ENCODE measurements at places on chromosomes 1 and 21.

DNA sequence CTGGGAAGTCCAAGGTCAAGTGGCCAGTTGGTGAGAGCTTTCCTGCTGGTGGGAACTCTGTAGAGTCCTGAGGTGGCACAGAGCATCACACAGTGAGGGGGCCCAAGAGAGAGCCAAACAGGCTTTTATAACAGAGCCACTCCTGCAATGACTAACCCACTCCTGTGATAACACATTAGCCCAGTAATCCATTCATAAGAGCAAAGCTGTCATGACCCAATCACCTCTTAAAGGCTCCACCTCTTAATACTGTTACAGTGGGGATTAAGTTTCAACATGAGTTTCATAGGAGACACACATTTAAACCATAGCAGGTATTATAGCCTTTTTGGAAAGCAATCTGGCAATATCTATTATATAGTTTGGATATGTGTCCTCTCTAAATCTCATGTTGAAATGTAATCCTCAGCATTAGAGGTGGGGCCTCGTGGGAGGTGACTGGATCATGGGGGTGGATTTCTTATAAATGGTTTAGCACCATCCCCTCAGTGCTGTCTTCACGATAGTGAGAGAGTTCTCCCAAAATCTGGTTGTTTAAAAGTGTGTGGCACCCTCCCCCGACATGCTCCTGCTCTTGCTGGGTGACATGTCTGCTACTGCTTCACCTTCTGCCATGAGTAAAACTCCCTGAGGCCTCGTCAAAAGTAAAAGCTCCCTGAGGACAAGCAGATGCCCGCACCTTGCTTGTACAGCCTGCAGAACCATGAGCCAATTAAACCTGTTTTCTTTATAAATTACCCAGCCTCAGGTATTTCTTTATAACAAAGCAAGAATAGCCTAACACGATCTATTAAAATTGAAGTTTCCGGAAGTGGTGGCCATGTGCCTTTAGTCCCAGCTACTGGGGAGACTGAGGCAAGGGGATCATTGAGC lies 64.5 kb downstream of the CD58 start:
- no peak for DNase-seq

GRCh38 chr1:162310337-162310736 lies 66.3 kb downstream of the SPATA46 start:
- DNase-seq, result no peak

DNA sequence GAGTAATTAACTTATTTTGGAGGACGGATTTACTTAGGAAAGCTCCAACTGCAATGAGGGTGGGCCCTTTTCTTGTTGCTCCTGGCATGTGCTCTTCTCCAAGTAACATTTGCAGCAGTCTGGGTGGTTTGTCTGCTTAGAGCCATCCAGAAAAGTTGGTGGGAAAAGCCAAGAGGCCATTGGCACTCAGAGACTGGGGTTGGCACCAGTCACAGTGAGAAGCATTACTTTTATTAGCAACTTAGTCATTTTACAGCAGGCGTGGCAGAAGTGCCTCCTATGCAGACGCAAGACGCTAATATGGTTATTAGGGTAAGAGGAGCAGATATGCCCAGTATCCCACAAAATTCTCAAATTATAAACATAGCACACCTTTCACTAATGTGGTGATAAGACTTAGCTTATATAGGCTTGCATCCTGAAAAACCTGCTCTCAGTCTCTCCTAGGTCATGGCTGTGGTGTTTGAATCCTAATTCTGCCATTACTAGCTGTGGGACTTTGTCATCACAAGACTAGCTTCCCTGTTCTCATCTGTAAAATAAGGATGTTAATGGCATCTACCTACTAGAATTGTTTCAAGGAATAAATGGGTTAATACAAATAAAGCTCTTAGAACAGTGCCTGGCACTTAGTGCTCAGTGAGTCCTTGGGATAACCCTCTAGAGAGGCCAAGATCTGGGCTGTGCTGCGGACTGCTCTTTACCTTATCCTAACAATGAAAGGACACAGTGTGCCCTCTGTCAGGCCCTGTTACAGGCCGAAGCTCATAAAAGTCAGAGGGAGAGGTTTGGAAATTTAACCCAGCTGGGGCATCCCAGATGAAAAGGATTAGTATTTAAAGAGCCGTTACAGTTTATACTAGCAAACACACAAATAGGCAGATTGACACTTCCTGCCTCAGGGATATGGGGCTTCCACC lies 154.6 kb downstream of the ROR1 start:
- DNase-seq, result no peak

- DNase-seq, result no peak
These were observed 93.0 kb downstream of the CLIC6 start for GRCh38 chr21:34761758-34762330.

DNA sequence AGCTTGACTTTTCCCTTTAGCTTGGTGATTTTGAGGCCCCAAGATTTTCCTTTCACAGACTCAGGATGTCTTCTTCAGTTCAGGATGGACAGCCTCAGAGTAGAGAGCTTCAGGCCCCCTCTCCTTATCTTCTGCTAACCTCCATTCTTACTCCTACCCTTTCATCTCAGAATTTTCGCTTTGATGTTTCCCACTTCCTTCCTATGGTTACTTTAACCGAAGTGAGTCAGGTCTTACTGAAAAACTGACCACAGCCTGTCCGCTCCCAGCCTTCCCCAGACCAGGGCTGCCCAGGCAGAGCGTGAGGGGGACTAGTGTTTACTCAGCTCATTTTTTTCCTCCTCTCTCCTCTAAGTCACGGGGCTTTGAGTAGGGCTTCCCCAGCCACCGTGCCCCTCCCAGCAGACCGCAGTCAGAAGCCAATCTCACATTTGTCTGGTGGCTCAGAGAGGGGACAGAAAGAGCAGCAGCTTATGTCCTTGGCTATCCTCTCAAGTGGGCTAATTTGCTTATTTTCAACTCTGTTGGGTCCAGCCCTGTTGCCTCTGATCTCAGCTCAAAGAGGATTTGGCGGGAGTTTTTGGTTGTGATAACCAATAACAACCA lies 4.2 kb upstream of the IL19 start:
- DNase-seq, result no peak

DNA sequence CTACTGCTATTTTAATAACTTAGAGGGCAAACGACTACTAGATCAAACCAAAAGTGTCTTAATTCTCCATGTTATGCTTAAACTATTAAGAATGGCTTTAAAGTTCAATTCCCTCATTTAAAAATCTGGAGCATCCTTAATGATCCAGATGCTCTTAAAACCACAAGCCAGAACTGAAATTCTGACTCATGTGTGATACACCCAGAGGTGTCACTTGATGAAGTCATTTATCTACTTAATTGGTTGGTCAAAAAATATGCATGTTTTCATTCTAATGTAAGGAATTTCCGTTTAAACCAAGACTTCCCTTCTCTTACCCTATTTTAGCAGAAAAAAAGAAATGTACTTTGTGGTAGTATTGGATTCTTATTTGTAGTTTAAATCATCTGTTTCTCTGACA lies 1261.2 kb upstream of the B3GALT2 start:
- DNase-seq, result no peak

DNA sequence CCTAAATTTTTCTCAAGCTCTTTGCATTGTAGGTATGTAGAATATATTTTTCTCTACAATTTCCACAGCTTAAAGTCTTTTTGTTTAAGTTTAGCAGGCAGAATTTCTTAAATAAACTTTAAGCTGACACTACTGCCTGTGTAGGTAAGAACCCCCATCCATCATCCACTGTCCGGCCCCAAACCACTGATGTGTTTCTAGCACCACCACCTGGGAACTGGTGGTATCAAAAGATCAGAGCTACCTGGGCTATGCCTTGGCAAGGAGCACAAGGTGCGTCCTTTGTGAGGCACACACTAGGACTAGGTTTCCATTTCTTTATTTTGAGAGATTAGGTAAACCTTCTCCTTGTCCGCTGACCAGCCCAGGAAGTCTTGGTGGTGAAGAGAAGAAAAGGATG lies 10.5 kb upstream of the LELP1 start:
- no peak for DNase-seq

DNA sequence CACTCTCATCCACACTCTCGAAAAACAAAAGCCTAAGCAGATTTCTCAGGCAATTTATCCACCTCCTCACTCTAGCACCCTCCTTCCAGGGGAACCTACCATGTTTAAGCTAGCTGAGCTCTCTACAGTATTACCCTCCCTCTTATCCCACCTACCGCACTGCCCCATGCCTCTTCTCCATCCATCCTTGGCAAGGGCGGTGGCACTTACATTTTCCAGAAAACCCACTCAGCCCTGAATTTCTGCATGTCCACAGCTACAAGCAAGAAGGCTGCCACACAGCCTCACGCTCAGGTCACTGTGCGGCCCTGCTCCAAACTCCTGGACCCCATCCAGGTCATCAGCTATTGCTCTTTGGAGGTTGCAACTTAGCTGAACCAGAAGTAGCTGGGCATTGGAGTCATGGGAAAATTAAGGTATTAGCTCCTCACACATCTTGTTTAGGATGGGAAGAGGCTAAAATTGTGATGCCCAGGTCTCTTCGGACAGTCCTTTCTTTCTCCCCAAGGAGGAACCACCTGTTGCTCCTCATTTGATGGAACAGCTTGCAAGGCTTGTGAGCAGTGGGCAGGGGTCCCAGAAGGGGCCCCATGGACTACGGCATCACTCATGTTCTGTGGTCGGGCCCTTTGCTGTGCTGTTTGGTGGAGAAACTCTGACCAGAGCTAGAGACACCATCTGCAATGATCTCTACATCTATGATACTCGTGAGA lies 1.1 kb downstream of the KLHDC9 start:
- DNase-seq, result no peak

- DNase-seq, result no peak
These were observed 353.2 kb downstream of the PTBP2 start for GRCh38 chr1:97074771-97075170.

- DNase-seq, result no peak
These were observed 32.0 kb upstream of the TTC22 start for GRCh38 chr1:54833121-54833520.

DNA sequence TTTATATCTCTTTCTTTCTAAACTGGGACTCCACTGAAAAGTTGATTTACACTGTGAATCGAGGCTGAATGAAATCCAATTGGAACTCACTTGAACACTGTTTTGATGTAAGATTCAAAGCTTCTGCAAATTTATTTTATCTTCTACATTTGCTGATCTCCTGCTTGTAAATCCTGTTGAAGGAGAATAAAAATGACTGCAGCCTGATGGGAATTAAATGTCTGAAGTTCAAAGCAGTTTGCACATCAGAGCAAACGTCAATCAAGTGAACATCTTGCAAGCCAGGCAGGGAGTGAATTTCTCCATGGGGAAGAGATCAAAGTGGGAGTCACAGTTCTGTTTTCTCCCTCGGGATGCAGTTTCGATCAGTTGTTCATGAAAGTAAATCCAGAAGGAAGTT lies 127.2 kb downstream of the CACHD1 start:
- DNase-seq, result no peak

GRCh38 chr21:44815852-44816628 lies 1.8 kb downstream of the SUMO3 start:
- no peak for DNase-seq

DNA sequence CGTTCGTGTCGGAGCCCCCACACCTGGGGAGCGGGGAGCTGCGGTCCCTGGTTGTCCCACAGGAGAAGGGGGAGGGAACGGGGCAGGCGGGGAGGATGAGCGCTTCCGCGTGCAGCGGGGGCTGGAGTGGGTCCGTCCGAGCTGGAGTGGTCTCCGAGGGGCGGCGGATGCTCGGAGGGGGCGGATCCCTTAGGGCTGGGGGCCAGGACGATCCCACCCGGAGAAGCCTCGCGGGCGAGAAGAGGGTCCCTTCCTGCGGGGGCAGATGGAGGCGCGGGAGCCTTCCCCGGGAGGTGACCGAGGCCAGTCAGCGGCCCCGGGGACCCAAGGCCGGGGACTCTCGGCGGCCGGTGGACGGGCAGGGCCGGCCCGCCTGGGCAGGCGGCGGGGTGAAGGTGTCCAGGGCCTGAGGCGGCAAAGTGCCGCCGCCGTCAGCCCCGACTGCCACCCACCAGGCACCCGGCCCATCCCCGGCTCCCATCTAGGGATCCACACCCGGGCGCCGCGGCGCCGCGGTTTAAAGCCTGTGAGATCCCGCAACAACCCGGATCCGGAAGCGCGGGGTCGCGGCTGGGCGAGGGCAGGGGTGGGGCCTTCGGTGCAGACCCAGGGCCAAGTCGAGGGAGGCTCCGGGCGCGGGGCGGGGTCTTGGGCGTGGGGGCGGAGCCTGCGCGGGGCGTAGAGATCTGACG lies 5.3 kb upstream of the CCDC27 start:
- peak; percentile 48 for DNase-seq

GRCh38 chr21:39184050-39184980 lies 1.1 kb upstream of the PSMG1 start:
- DNase-seq, result no peak

DNA sequence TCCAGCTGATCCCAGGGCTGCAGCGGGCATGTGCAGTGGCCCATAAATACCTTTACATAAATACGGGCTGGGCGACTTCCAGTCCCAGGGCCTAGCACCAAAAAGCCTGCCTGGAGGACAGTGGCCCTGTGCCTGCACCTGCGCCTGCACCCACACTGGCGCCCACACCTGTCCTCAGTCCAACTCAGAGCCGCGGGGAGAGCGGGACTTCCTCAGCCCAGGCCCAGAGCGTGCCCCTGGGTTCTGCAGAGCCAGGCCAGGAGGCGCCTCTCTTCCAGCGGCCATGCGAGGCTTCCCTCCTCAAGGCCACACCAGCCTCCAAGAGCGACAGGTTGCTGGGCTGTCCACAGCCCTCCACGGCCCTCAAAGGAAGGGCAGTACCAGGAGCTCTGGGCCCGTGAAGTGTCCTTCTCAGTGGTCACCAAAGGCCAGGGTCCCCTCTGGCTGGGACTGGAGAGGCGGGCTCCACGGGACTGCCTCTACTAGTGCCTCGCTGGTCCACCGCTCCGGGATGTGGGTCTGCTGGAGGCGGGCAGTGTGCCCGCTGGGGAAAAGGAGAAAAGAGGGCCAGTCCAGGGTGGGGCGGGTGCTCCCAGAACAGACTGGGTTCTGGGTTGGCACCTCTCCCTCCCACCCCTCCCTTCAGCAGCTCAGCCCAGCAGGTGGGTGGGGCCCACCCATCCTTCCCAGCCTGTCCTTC lies 35.7 kb downstream of the ARHGEF16 start:
- no peak for DNase-seq

- peak; percentile 70 for DNase-seq
These were observed 52.7 kb upstream of the WASF2 start for GRCh38 chr1:27542463-27543273.

DNA sequence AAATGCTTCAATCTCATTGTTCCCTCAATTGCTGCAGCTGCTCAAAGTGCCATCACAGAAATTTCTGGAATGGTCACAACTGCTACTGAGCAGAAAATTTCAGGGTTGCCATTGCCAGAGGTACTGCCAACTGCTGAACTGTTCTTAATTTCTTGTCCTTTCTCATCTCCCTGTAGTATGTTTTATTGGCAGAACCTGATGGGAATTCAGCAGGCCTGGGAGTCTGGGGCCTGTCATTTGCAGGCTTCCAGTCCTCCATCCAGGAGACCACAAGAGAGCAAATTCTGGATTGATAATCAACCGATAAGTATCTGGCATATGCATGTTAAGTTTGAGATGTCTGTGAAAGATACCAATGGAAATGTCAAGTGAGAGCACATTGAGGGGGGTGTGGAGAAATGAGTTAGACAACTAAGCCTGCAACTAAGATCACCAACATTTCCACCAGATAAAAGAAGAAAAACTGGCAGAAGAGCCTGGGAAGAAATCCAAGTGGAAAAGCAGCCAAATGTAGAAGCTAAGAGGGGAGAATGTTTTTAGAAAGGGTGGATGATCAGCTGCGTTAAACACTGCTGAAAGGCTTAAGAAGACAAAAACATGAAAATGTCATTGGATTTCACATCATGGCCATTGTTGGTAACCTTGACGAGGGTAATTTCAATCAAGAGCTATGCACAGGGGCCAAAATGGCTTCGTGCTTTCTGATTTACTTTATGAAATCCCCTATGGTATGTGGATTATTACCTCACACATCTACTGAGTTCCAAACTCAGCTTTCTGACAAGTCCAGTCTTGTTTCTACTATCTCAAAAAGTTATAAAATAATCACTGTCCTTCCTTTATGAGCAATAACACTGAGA lies 648.1 kb downstream of the PLPP3 start:
- DNase-seq, result no peak
